ENCODE measurements at places on chromosomes 2 and 18.

DNA sequence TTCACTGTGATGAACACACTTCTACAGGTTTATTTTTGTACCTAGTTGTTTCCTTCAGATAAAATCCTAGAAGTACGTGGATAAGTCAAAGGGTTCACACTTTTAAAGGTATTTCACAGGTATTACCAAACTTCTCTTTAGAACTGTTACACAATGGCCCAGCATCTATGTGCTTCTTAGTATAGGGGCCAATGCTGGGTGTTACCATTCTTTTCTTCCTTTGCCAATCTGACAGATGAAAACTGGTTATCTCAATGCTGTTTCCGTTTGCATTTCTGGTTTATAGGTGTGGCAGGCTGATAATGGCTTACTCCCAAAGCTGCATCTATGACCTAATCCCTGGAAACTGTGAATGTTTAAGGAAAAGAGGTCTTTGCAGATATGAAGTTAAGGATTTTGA, 2.8 kb upstream of the TCF7L1 start:
- no peak for DNase-seq

DNA sequence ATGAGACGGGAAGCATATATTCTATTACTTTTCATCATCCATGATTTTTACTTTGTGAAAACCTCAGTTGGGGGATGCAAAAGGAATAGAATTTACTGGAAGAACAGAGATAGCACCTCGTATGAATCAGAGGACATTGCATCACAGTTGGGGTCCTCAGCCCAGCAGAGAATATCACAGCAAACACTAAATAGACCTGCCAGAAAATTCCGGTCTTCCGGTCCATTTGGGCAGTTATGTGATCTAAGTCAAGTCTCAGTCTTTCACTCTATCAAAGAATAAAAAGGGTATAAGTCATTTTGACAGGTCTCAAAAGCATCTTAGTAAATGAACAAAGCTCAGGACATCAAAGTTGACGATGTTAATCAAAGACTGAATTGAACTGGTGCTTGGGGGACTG, 1100.6 kb downstream of the DPP10 start:
- no peak for DNase-seq

- DNase-seq: no peak
These were observed 36.7 kb upstream of the BMP10 start for GRCh38 chr2:68907920-68908253.

DNA sequence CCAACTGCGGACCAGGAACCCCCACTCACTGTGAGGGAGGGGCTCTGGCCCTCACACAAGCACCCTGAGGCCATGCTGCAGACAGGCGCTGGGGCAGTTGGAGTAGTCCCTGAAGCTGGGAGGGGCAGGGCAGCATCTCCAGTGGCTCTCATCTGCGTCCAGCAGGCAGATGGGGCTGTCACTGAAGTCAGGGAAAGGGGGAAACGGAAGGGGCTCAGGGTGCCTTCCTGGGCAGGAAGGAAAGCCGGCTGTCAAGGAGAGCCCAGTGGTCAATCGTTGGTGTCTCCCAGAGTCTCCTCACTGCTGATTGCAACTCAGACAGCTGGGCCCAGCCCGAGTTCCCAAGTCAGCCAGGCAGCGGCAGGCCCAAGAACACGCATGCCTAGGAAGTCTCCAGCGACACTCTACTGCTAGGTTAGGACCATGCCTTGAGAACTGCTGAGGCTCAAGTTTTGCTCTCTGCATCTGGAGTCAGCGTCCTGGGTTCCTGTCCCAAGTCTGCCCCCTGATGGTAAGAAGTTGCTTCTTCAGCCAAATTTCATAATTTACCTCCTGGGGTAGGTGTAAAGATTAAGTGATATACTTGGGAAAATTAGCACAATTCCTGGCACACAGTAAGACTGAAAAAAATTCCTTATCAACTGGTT, 27.4 kb upstream of the NMUR1 start:
- peak; percentile 71 for DNase-seq

GRCh38 chr2:24049485-24050021, at the start of gene FKBP1B:
Gene FKBP1B, plus strand, starts transcription at chr2:24049741. Its CDS starts 109 bp downstream, at chr2:24049850.
- peak; percentile 83 for DNase-seq

DNA sequence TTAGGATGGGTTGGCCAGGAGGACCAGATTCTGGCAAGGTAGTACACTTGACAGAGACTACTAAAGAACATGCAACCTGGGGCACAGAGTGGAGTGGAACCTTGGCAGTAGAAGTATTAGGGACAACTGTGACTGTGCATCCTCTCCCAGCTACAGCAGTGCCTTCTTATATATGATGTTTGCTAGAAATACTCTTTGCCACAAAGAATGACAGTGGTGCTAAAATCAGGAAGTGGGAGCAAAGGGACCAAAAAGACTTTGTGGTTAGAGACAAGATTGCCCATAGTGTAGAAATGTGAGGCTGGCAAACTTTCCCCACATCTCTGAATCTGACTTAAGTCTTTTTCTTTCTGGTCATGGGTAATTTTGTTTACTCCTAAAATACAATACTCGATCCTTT, 9.4 kb upstream of the SLC38A11 start:
- no peak for DNase-seq

GRCh38 chr18:58975296-58975695, 110.6 kb downstream of the ZNF532 start:
- no peak for DNase-seq

GRCh38 chr18:987325-988186, 82.9 kb downstream of the ADCYAP1 start:
- DNase-seq: no peak

GRCh38 chr18:5500158-5500939, 43.4 kb downstream of the EPB41L3 start:
- no peak for DNase-seq

- peak; percentile 60 for DNase-seq
These were observed 15.9 kb downstream of the POLI start for GRCh38 chr18:54284981-54285785.

GRCh38 chr2:111164078-111164477, 43.4 kb downstream of the BCL2L11 start:
- DNase-seq: no peak

Data from right cardiac atrium (tissue), 5 donors.